ENCODE measurements at places on chromosomes 1 and 21.

GRCh38 chr1:17924578-17924977 is 169.4 kb downstream of the ACTL8 start:
- DNase-seq = no peak

DNA sequence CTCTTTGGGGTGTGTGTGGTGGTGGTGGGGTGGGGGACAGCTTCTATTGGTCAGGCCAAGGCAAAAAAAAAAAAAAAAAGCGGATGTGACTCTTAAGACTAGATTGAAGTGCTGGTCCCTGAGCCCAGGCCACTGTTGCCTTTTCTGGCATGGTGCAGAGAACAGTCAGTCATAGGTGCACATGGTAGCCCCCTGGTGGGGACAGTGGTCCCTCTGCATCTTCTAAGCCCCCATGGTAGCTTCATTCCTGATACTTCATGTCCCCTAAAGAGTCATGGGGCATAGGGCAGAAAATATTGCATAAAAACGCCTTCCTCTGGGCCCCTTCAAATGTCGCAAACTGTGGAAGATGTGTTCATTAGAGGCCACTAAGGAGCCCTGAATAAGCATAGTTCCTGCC is 371.8 kb downstream of the NPHP4 start:
- DNase-seq = no peak

DNA sequence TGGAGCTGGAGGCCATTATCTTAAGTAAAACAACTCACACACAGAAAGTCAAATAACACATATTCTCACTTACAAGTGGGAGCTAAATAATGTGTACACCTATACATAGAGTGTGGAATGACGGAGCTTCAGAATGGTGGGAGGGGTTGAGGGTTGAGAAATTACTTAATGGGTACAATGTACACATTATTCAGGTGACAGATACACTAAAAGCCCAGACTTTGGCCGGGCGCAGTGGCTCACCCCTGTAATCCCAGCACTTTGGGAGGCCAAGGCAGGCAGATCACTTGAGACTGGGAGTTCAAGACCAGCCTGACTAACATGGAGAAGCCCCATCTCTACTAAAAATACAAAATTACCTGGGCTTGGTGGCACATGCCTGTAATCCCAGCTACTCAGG is 24.9 kb upstream of the LRIG2 start:
- no peak for DNase-seq

- no peak for DNase-seq
Observed at GRCh38 chr1:37006132-37006868, 28.0 kb downstream of the GRIK3 start.

DNA sequence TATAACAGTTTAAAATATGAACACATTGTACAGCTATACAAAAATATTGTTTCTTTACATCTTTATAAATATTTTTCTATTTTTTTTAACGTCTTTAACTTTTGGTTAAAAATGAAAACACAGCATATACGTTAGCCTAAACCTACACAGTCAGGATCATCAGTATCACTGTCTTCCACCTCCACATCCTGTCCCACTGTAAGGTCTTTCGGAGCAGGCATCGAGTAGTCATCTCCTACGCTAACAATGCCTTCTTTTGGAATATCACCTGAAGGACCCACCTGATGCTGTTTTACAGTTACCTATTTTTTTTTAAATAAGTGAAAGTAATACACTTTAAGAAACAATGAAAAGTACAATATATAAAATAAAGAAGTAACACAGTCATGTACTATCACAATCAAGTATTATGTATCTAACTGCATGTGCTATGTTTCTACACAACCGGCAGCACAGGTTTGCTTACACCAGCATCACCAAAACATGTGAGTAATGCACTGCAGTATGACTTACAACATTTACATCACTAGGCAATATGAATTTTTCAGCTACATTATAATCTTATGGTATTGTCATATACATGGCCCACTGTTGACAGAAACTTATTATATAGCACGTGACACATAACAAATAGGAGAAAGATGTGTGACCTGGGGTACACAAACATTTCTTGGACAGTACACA is 254.4 kb downstream of the AKT3 start:
- no peak for DNase-seq

Data from stimulated activated naive CD8-positive, alpha-beta T cell treated with anti-CD3 and anti-CD28 coated beads, Interleukin-15, amount 100 ng/mL, for 72 hours (primary cell).